CD4-positive, alpha-beta T cell treated with Interleukin-10 for 1 hour (primary cell): ENCODE measurements at places on chromosomes 16 and 17.

GRCh38 chr16:15396948-15397594, 1.5 kb downstream of the MPV17L start:
- no peak for DNase-seq

- DNase-seq, result no peak
Observed at GRCh38 chr17:3835410-3836229, 10.4 kb downstream of the NCBP3 start.

DNA sequence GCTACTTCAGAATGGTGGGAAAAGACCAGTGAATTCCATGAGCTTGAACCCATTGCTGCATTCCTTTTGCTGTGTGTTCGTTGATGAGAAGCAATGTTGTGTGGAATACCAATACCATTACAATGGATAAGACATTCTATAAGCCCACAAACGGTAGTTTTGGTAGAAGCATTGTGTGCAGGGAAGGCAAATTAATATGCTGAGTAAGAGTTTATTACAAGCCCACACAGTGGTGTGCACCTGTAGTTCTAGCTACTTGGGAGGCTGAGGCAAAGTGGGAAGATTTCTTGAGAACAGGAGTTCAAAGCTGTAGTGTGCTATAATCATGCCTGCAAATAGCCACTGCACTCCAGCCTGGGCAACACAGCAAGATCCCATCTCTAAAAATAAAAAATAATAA, 19.9 kb upstream of the TENT4B start:
- no peak for DNase-seq

DNA sequence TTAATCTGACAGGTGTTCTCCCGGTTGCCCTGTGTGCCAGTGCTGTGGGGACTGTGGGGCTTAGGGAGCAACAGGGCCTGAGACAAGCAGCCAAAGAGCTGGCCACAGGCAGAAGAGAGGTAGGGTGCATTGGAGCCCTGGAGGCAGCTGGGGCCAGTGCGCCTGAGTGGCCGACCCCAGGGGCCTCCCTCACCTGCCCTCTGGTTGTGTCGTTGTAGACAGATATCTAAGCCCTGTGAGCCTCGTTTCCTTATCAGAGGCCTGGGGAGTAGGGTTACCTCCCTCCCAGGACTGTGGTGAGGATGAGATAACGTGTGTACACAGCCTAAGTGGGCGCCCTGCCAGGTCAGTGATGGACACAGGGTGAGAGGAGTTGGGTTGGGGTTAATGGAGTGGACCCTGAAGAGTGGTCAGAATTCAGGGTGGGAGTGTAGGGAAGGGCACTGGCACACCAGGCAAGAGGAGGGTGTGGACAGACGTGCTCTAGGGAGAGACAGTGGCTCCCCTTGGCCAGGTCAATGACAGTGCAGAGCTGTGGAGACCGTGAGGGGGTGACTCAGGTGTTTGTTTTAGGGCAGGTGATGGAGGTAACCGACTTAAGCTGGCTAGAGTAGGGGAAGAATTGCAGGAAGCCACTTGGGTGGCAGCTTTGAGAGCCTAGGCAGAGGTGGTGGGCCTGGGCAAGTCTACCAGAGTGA, 3.4 kb downstream of the NARF start:
- DNase-seq, result no peak

DNA sequence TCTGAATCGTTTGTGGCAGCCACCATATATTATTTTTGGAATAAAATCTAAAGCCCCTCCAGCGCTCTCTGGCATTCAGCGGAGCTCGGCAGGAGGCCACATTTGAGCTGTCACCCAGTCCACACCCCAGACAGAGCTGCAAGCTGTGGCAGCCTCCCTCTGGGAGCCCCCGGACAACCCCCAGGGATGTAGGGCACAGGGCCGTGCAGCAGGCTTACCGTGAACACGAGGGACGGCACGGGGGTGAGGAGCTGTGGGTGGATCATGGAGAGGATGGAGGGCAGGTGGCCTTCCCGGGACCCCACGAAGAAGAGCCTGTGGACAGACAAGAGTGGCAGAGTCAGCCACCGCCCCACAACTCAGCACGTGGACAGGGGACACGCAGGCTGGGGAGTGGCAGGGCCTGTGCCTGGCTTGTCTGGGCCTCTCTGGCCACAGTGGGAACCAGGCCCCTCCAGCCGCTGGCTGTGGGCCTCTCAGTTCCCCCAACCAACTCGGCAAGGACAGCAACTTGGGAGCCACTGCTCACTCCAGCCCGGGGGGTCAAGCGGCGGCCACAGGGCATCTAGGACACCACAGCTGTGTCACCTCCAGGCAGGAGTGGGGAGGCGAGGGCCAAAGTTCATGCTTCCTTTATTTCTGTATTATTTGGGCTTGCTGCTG, 31.5 kb downstream of the SLC7A5 start:
- no peak for DNase-seq

DNA sequence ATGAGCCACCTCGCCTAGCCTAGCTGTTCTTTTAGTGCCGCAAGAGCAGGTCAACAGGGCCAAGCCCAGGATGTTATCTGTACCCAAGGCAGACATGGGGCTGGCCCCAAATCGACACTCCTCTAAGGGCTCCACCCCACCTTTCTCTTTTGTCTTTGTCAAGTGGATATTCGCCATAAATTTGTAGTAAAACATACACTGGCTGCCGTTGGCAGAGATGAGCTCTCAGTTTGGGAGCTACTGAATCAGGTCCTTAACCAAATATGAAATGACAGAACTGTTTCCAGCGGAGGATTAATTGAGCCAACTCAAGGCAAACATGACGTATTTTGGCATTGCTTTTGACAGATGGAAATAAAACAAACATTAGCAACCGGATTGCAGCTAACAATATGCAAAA, 556.9 kb upstream of the CDH5 start:
- no peak for DNase-seq

DNA sequence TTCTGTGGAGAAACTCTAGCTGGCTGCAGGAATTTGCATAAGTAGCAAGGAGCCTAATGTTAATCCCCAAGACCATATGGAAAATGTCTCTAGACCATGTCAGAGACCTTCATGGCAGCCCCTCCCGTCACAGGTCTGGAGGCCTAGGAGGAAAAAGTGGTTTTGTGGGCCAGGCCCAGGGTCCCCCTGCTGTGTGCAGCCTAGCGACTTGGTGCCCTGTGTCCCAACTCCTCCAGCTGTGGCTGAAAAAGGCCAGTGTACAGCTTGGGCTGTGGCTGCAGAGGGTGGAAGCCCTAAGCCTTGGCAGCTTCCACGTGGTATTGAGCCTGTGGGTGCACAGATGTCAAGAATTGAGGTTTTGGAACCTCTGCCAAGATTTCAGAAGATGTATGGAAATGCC, 306.9 kb upstream of the CA10 start:
- DNase-seq, result no peak

DNA sequence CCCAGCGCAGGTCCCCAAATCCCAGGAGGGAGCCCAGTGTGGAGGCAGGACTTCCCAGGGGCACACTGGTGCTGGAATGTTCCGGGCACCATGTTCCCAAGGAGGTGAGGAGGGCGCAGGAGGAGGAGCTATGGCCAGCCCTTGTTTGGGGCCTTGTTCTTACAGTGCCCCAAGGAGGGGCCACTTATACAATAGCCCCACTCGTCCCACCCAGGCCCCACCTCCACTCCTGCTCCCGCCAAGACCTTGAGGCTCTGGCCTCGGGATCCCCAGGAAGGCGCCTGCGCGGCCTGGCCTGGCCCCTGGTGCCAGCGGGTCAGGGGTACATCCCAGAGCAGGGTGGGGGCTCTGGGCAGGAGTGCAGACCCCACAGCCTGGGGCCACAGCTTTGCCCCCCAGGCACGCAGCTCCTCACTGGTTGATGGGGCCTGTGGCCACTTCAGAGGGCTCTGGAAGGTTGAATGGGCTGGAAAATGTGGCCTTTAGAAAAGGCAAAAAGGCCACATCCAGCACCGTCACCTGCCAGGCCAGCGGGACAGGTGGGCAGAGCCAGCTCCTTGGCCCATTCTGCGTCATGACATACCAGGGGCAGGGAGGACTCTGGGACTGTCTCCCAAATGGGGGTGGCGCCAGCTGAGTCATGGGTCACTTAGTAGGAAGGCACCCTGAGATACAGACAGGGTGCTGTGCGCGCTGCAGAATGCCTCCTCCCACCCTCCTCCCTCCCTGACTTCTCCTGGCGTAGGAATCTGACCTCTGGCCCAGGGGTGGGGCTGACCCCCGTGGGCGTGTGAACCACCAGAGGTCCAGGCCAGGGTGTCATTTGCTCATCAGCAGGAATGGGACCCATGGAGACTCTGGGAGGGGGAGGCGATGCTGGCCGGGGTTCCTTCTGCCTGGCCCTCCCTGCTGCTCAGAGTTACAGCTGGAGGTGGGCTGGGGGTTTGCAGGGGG, 32.3 kb upstream of the PVALEF start:
- DNase-seq, result no peak

- DNase-seq, result no peak
Observed at GRCh38 chr17:43658900-43659299, 2.8 kb downstream of the MEOX1 start.

DNA sequence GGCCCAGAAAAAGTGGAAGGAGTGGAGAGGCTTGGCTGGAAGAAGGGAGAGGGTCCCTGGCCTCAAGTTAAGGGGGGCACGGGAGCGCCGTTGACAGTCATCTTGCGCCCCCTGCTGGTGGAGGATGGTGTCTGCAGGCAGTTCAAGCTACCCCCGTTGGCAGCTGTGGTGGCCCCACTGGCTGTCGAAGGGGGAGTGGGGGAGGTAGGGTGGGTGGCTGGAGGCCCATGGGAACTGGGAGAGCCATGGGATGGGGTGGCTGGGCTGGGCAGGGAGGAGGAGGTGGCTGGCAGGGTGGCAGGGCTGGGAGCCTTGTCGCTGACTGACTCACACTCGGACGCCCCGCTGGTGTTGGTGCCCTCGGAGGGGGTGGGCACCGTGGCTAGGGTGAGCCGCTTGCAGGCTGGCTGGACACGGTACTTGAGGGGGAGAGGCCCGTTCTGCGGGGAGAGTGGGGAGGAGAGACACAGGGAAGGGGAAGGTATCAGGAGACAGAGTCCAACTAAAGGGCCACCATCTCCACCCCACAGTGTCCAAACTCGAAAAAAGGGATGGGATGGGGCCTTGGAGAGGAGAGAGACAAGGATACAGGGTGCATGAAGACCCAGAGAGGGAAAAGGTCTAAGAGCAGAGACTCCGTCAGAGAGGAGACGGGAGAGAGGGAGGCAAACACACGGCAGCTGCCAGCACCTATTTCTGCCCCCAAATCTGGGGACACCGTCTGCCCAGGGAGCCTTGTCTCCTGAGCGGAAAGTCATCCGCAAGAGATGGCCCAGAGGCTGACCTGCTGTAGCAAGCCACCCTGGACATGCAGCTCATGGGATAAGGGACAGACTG, 5.2 kb downstream of the CISD3 start:
- peak; percentile 75 for DNase-seq

DNA sequence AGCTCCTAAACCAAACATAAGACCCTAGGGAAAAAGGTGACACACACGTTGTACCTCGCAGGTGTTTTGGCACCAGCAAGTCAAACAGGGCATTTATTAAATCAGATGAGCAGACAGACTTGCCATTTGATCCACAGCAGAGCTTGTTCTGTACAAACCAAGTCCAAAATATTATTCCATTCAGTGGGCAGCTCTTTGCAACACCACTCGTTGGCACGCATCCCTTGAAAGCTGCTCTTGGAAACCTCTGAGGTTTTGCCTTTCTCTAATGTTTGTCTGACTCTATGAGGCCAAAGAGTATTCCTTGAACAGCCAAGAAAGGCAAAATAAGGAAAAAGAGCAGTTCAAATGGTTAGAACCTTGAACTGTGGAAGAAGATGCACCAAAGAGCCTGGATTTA, 12.7 kb downstream of the TMEM100 start:
- no peak for DNase-seq

DNA sequence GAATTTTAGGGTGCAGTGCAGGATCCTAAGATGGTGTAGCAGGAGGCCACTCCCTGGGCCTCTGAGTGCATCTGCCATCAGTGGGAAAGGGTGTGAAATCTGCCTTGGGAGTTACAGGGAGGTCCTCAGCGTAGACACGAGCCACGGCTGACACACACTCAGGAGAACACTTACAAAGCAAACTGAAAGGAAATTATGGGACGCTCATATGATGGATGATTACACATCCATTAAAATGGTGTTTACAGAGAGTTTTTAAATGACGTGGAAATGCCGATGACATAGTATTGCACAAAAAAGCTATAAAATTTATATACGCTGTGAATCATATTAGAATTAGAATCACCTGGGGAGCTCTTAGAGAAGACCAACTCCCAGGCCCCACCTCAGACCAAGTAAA, 175.2 kb downstream of the CCDC182 start:
- DNase-seq, result no peak

DNA sequence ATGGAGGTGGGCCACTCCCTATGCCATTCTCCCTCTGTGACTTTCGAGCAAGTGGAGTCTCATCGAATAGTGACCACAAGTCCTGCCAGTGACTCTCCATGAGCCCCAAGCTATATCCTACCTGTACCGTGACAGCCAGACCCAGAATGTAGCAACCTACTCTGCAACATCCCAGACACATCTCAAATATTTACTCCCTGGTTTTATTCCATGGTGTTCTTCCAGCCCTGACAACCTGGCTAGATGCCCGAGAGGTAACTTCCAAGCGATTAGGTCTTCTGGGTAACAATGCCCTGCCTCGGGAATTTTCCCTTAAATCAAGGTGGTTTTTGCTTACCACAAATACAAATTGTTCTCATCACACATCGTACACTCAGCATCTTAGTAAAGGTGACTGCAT, 211.7 kb downstream of the ZFHX3 start:
- no peak for DNase-seq

GRCh38 chr16:27719106-27719445, 169.1 kb downstream of the KATNIP start:
- DNase-seq, result no peak

DNA sequence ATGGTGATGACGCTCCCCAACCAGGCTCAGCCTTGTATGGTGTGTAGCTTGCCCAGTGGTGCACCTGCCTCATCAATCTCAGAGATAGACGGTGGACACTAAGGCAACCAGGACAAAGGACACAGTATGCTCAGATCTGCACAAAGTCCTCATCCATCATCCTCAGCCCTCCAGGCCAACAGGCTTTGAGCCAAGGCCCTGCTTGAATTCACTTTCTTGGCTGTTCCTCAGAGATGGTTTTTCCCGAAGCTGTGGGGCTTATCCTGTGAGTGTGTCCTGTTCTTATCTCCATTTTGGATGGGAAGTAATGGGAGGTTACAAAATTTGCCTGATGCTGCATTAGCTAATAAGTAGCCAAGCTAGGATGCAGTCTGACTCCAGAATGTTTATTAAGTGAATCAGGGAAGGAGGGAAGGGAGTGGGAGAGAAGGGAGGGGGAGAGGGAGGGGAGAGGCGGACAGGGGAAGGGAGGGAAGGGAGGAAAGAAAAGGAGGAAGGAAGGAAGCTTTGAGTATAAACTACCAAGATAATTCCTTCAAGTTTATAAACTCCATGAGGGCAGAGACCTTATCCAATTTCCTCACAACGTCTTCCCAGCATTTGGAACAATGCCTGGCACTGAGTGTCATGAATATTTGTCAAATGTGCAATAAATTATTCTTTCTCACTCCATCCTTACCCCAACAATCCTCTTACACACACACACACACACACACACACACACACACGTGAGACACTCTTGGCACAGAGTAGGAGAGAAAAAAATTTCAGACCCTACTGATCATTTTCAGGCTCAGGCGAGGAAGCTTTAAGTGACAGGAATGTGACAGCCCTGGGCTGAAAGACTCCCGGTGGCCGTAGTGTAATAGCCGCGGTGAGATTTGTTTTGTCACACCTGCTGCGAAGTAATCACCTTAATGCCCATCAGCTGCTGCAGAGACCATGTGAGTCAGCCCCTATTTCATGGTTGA, 84.3 kb downstream of the BMERB1 start:
- no peak for DNase-seq

GRCh38 chr16:15897834-15898254, 9.4 kb upstream of the CEP20 start:
- no peak for DNase-seq
